ENCODE measurements at places on chromosomes 7 and 10. TPM values are rescaled to one million over a fixed set of nuclear protein-coding genes. Genes with fewer than 3 reads are reported as not detected.

DNA sequence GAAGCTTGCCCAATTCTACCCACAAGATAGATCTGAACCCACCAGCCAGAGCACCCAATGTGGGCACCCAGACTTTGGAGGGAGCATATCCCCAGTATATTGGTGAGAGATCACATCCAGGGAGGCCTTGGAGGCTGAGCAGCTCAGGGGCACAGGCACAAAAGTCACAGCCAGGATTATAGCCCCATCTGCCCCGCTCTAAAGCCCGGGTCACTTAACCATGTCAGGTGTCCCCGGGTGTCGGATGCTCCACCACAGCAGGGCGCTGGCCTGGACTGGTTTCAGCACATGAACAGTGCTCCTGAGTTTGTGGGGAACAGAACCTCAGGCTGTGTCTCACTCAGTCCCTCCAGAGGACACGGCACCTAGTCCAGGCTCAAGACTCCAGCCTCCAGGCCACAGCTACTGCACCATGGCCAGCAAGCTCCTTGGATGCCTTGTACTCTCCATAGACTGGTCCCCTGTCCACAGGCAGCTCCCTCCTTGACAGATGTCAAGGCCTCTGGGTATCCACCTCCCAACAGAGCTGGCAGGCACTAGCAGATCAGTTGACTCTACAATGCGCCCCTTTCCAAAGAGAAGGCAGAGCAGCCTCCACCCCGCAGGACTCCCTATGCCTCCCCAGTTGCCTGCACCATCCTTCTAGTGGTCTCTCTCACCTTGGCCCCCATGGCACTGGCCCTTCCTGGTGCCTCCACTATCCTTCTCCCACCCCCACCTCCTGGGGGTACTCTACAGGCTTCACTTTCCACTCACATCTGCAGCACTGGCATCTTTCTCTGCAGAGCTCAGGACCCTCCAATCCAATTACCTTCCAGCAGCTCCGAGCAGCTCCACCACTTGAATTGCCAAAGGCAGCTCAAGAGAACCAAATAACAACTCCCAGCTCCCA lies 306.0 kb downstream of the GRID1 start:
- DNase-seq, result no peak

DNA sequence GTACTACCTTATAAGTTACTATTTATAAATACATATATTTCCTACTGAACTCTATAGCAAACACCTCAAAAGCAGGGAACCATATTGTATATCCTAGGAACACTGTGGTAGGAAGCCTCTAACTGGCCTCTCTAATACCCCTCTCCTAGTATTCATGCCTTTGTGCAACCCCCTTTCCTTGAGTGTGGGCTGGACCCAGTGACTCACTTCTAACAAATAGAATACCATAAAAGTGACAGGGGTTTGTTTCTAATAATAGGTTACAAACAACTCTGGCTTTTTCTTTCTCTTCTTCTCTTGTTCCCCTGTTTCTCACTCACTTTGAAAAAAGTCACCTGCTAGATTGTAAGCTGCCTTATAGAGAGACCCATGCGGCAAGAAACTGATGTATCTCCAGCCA lies 51.6 kb upstream of the MACC1 start:
- DNase-seq, result no peak

GRCh38 chr10:87895430-87895829 lies 32.0 kb downstream of the PTEN start:
- no peak for DNase-seq

GRCh38 chr7:147472556-147472955 lies 1118.0 kb upstream of the C7orf33 start:
- DNase-seq, result no peak

GRCh38 chr10:15420858-15421257 lies 49.8 kb upstream of the FAM171A1 start:
- no peak for DNase-seq

DNA sequence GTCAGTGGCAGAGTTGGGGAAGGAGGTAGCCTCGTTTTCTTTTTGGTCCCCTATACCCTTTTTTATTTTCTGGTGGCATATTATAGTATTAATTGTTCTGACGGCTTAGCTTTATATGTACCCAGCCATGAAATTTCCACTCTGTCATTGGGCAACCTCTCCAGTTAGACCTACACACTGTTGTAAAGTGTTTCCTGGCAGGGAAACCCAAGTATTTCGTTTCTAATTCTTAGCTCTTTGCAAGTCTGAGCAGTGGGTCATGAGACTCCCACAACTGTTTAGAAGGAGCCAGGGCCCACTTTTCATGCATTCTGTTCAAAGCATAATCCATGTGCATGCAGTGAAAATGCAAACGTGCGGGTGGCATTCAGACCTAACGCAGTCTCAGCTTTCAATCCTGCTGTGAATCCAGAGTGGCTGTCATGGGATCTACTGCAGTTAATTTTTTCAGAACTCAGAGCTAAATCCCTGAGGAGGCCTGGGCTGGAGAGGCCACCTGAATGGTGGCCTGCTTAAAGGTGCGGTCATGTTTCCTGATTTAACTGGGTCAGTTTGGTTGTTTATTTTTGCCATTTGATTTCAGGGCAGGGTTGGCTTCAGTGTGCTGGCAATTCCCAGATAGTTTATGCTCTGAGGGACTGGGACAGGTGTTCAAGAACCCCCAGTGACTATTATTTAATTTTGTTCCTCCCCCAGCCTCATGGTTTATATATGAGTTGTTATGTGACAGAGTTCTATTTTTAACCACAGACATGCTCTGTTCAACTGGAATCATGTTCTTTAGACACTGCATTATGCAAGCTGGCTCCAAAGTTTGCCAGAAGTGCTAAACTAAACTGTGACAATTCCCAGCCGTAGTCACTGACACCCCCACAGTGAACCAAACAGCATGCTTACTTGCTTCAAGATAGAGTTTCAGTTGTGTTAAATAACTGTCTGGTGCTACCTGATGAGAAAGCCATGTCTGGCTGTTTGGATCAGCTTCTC lies 27.4 kb upstream of the SYPL1 start:
- no peak for DNase-seq

DNA sequence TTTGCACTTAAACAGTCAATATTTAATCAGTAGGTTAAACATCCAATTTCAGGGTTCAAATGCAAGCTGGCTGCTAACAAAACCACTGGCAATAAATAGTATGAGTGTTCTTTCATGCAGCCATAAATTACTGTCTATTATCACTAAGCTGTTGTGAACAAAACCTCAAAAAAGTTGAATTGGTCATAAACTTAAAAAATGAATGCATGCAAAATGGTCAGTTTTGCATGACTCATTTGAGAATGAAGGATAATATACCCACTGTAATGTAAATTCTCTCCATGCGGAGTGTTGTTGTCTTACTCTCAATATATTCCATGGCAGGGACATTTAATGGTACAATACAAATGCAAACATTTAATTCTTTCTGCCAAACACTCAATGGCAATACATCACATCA lies 226.4 kb downstream of the MAGI2 start:
- peak; percentile 14 for DNase-seq

DNA sequence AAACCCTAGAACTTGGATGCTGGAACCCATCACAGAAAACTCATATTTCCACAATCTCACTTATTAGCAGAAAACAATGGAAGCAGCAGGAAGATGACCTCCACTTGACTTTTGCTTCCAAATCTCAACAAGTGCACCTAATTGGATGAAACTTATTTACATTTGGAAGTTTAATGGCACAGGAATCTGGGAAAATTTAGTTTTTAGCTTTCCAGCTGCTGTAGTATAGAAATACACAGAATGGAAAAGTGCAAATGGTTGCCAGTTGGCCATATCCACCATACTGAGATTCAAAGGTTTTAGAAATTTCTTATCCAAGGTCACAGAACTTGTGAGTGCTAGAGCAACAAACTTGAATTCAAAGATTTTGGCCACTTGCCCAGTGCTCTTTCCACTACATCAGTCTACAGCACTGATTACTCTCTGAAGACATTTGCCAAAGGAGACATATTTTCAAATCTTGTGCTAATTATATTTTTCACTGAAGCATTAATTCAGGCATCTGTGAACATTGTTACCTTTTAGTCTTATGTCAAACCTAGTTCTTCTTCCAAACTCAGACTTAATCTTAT lies 9.3 kb upstream of the AHR start:
- DNase-seq, result no peak

Gene TRA2A
- 29.3 TPM for polyA plus RNA-seq

DNA sequence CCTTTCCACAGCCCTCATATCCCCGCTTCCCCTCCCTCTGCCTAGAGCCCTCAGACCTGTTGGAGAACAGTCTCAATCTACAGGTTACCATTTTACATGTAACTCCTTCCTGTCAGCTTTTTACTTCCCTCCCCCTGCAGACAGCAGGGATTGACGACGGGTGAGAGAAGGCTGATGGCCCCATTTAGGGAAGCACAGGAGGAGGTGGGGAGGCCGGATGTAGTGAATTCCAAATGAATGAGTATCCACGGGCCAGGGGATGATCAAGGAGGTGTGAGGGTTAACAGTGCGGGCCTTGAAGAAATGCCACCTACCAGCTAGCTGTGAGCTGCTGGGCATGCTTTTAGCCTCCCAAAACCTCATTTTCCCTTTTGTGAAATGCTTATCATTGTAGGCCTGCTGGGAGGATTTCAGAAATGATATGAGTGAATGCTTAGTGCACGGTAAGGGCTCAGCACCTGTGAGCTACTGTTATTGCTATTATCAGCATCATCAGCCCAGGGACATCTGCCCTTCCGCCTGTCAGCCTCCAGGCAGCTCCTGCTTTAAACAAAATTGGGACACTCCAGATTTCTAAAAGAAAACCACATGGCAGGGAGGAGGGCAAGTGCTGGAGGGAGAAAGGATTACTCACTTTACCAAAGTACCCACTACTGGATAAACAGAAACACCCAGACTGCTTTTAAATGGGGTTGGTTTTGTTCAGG lies 6.5 kb upstream of the NANOS1 start:
- peak; percentile 74 for DNase-seq

GRCh38 chr7:55335151-55335550 lies 30.0 kb upstream of the LANCL2 start:
- DNase-seq, result no peak

Gene TDRD1
- not detected for polyA plus RNA-seq

Gene MRLN
- polyA plus RNA-seq, result not detected

GRCh38 chr10:4013651-4014121 lies 228.7 kb upstream of the KLF6 start:
- no peak for DNase-seq

Gene RTKN2
- 1.5 TPM for polyA plus RNA-seq

Gene IRF5
- 0.36 TPM for polyA plus RNA-seq

DNA sequence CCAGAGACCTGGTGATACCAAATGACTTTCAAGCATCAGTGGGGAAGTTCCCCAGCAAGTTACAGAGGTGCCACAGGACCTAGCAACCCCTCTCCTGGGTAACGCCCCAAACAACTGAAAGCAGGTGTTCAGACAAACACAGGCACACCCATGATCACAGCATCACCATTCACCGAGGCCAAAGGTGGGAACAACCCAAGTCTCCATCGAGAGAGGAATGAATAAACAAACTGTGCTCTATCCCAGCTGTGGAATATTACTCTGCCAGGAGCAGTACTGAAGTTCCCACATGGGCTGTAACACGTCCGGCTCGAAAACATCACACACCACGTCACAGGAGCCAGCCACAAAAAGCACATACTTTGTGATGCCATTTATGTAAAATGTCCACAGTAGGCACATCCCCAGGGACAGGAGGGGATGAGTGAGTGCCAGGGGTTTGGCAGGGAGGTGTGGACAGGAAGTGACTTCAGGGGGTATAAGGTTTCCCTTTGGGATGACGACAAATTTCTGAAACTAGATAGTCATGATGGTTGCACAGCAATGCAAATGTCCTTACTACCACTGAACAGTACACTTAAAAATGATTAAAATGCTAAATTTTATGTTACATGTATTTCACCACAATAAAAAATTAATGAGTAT lies 222.8 kb downstream of the TNS3 start:
- no peak for DNase-seq

- DNase-seq, result no peak
These were observed 24.8 kb downstream of the WDR86 start for GRCh38 chr7:151384776-151385625.

Gene KLF14
- polyA plus RNA-seq, result not detected

Gene DIP2C
- polyA plus RNA-seq, result 9.3 TPM

Gene MYH16
- polyA plus RNA-seq, result not detected

Gene CUTC
- 10.7 TPM for polyA plus RNA-seq

DNA sequence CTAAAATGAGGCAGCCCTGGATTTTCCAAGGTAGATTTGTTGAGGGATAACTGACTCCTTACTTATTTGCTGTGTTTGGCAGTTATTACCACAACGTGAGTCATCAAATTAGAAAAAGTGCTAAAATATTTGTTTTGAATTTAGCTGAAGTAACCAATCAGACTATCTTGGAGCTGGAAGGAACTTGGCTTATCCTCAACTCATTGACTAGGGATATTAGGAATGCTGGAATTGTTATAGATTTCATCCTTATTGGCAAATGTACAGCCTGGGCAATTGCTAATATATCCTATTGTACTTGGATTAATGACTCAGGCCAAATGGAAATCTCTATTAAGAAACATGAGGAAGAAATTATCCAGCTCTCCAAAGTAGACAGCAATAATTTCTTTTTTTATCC lies 1189.0 kb upstream of the LRRN3 start:
- no peak for DNase-seq

Gene MMD2
- polyA plus RNA-seq, result not detected

GRCh38 chr7:108503112-108504026 lies 22.6 kb downstream of the PNPLA8 start:
- no peak for DNase-seq

Gene MYL10
- polyA plus RNA-seq, result 0.18 TPM

GRCh38 chr7:39609113-39609934 lies 14.0 kb upstream of the RALA start:
- DNase-seq, result no peak

Gene VSTM4
- 4.4 TPM for polyA plus RNA-seq

GRCh38 chr7:35805876-35806275 lies 5.0 kb downstream of the SEPTIN7 start:
- DNase-seq, result no peak

GRCh38 chr10:89901895-89902294 lies 200.5 kb downstream of the KIF20B start:
- DNase-seq, result no peak

GRCh38 chr10:86373828-86374227 lies 7.2 kb upstream of the GRID1 start:
- DNase-seq, result no peak

DNA sequence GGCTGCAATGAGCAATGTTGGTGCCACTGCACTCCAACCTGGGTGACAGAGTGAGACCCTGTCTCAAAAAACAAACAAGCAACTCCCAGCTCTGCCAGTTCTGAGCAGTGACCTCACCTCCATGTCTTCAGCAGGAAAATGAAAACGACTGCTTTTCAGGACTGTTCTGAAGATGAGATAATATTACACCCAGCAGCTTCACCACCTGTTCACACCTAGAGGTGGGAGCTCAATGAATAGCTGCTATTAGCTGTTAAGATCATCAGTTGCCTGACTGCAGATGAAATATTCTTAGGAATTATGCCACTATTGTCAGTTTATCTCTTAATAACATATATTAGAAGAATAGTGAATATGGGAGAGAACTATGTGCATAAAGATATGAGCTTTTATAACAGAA lies 48.4 kb upstream of the CYTH3 start:
- DNase-seq, result no peak

DNA sequence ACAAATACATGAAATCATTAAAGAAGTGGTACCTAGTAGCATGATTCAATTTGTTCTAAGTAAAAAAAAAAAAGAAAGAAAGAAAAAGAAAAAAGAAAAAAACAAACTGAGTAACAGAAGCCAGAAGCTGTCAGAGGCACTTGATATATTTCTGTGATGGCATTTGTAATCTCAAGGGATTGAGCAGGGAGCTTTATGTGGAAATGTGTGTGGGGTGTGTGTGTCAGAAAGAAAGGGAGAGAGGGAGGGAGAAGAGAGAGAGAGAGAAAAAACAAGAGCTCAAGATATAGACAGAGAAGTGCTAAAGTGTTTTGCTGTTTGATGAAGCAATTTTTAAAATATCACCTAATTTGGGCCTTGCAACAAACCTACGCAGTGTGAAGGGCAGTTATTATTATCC lies 357.6 kb upstream of the PCDH15 start:
- DNase-seq, result no peak
